Stimulated activated CD4-positive, alpha-beta T cell treated with anti-CD3 and anti-CD28 coated beads, Interleukin-2, amount 100 ng/mL, for 48 hours (primary cell): ENCODE measurements at places on chromosomes 7 and 10.

DNA sequence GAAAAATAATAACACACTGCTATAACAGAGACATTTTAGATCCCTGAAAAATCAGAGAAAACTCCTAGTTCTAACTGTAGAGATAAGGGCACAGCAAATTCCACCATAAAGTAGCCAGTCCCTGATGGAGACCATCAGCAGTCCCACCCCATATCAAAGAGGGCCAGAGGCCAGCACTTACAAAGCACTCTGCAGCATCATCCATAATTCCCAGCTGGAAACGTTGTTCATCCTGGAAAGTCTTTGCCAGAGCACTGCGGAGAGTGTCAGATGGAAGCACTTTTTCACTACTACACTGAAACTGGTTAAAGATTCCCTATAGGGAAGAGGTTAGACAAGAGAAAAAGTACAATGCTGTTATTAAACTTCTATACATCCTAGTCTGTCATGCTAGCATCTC lies 45.8 kb downstream of the USP54 start:
- no peak for DNase-seq

- no peak for DNase-seq
Observed at GRCh38 chr10:103733045-103733419, 122.3 kb downstream of the SH3PXD2A start.

DNA sequence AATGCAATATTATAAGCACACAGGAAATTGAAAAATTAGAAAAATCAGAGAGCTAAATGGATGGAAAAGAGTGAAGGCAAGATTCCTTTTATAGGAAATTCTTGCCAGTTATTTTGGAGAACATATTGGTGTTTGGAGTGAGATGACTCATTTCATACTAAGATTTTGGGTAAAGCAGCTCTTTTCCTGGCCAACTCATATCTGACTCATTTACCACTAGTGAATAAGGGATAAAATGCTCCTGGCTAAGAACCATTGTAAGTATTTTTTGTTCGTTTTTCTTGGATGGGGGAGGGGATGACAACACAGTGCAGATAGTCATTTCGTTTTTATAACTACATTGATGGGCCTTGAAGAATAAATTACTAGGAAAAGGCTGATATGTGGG lies 139.3 kb downstream of the TWIST1 start:
- no peak for DNase-seq

GRCh38 chr7:5435291-5436002 lies 11.8 kb upstream of the TNRC18 start:
- DNase-seq = no peak

DNA sequence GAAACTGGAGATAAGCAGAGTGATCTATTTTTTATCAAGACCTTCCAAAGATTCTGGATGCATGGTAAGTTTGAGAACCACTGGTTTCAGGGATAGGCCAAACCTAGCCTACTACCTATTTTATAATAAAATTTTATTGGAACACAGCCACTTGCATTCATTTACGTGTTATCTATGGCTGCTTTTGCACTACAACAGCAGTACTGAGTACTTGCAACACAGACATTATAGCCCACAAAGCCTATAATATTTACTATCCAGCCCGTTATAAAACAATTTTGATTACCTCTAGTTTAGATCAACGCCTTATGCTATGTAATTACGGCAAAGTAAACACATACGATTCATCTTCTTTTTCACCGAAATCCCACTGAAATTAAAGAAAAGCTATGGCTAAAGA lies 18.4 kb downstream of the STEAP1 start:
- DNase-seq = no peak

GRCh38 chr7:149440222-149440621 lies 20.6 kb downstream of the ZNF777 start:
- DNase-seq = no peak

GRCh38 chr10:90587081-90587491 lies 270.8 kb downstream of the HTR7 start:
- no peak for DNase-seq

DNA sequence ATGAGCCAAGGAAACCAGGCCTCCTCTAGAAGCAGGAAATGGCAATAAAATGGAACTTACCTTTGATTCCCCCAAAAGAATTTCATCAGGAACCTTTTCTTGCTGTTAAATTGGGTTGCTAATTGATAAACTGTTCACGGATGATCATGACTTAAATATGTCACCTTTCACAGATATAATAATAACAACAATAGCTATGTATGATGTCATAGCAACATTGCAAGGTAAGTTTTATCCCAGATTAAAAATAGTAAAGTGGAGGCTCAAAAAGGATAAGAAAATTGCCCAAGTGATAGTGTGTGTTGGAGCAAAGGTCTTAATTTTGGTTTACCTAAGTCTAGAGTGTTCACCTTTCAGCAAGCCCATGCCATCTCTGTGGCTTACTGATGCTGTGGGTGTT lies 357.6 kb upstream of the CELF2 start:
- DNase-seq = no peak

DNA sequence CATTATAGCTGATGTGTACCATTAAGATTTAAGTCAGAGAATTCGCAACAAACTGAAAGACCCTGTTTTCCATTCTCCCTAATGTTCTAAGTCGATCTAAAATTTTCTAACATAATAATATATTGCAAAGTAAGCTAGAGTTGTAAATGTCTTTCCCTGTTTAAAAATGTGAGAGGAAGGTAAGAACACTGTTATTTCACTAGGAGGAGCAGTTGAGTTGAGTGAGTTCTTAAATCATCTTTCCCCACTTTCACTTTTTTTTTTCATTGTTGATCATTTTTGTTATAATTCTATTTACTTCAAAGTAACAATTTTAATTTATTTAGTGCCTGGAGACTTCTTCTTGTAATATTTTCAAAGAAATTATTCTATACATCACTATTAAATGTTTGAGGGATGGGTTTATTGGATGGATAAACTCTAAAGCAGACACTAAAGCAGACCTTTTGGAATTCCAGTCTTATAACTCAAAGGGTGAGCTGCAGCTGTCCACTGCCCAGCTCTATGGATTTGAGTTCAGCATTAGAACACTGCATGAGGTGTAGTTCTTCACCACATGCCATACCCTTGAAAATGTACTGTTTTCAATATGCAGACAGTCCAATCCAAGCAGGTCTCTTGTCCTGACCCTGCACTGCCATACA lies 181.3 kb upstream of the FZD1 start:
- DNase-seq = no peak

DNA sequence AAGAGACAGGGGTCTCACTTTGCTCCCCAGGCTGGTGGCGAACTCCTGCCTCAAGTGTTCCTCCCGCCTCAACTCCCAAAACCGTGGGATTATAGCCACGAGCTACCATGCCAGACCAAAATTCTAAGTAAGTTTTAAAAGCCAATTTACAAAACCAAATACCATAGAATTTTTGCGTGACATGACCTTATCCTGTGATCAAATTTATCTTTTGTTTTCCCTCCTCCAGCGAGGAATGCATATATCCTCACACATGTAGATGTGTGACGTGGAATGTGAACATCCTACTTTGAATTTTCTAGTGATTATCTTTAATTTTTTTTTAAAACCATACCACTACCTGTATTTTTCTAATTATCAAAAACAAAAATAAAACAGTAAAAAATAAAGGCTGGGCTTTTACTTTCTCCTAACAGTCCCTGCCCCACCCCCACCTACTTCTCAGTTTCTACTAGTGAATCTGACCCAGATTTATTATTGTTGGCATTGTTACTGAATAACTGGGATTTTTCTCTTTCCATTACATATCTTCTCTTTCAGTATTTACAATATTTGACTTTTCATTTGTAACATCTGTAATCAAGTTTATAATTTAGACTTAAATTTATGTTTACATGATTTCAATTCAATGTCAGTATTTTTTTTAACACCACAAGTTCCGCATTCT lies 26.0 kb downstream of the CYTH3 start:
- DNase-seq = no peak

- no peak for DNase-seq
Observed at GRCh38 chr10:88996927-88997326, 6.3 kb downstream of the FAS start.

- no peak for DNase-seq
Observed at GRCh38 chr10:91975438-91975837, 51.9 kb downstream of the BTAF1 start.

DNA sequence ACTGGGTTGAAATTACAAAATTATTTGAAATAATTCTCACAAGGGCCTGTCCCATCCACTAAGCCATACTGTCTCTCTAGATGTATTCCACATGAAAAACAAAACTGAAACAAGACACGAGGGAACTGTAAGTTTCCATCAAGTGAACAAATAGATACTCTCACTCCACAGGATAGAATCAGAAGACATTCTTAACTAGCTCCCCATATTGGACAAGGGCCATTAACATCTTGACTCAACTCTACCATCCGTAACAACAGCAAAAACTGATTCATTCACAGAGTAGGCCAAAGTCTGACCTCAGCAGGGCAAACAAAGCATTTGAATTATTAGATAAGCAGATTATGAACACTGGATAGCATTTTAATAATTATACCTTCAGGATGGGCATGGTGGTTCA lies 29.1 kb downstream of the UBE2H start:
- no peak for DNase-seq

DNA sequence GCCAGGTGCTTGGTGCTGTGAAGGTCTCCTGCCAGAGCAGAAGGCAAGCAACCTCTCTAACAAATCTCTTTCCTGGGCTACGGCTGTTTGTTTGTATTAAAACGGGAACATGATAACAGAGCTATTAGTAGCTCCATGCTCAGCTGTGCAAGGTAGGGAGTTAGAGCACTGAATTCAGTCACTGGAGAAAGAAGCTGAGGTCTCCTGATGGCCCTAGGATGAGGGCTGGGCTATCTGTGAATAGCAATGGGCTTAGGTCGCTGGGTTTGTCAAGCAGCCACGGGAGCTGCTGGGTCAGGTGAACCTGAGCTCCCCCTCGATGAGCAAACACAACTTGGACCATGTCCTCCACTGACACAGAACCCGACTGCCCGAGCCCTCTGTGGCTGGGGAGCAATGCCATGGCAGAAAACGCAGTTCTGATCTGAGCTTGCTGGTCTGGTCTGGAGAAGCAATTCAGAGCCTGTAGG lies 24.4 kb downstream of the TACC2 start:
- no peak for DNase-seq

DNA sequence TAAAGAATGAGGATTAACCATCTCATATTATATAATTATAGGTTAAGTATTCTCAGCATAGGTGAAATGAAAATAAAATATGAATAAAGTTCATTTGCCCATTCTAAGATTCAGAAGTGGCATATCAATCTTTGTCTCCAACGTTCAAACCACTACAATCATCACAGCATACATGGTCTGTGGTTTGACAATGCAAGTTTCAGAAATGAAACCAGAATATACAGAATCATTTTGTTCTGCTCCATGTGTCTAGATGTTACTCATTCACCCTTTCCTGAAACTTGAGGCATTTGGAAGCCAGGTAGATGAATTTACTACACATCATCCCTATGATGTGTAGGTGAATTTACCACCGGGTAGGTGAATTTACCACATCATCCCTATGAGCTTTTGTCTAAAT lies 44.5 kb upstream of the PPP1R3A start:
- no peak for DNase-seq

DNA sequence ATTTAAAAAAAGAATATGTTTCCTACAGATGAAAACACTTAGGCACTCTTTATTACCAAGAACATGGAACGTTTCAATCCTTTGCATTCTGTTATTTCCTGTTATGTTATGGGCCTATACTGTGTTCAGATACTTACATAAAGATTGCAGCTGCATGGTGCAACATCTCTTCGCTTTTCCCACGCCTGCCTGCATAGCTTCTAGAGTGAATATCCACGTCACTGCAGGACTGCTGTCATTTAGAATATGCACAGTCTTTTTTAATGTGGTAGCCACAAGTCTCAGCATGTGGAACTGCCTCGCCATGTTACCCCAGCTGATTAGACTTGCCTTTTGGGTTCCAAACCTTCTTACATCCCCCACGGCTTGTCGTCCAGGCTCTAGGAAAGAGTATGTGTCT lies 69.6 kb upstream of the GATA3 start:
- DNase-seq = no peak

DNA sequence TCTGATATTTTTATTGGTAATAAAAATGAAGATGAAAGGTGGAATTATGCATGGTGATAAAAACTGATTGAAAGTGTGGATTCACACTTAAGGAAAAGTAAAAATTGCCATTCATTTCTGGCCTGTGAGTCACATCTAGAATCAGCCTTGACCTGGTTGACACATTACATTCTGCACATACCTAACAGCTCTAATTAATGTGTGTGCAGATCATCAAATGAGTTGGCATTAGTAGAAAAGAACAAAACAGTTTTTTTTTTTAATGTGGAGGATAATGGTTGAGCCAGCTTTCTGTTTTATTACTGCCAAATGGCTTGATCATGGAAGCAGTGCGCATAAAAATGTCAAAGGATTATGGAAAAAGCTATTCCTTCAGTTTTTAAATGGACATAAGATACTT lies 142.6 kb upstream of the TMEM196 start:
- DNase-seq = no peak

- DNase-seq = no peak
Observed at GRCh38 chr7:6360841-6361240, 86.9 kb downstream of the DAGLB start.

- DNase-seq = no peak
Observed at GRCh38 chr10:131724169-131724545, 176.7 kb upstream of the PPP2R2D start.

DNA sequence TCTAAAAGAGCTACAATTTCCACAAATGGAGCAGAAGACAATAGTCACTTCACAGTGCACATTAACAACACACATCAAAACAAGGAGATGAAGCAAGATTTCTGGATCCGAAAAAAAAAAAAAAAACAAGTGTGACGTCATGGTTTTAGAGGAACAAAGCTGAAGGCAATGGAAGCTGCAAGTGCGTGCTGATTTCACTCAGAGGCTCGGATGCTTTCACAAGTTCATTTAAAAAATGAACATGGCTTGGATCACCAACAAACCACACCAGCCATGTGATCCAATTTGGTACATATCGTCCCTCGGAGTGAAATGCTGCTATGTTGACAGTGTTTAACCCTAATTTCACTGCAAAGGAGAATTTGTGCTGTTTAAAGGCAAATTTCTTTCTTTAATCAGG lies 337.0 kb upstream of the PRKCQ start:
- DNase-seq = no peak

DNA sequence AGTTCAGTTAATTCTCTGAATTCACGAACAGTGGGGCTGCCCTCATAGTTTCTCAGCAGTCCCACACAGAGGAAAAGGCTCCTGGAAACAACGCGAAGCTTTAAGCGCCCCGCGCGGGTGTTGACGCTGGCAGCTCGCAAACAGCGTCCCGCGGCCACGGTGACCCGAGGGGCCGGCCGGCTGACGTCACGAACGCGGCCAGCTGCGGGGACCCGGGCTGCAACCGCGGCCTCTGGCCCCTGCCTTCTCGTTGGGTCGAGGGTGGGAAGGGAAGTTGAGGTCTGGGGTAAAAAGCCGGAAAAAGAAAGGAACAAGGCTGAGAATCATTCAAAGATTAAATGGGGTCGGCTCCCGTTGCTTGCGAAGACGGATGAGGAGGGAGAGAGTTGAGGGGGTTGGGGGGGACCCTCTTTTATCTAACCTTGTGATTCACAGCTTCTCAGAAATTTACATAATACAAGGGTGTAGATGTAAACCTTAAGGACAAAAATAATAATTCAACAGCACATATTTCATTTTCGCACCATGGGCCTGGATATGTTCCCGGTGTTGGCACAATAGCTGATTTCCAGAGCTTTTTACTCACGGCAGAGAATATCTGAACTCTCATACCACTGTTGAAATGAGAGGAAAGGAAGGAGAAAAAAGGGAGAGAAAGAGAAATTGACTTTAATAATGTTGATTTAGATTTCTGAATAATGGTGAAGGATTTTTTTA lies 7.3 kb upstream of the FEZF1 start:
- no peak for DNase-seq

- no peak for DNase-seq
Observed at GRCh38 chr7:46776790-46777189, 805.1 kb downstream of the TNS3 start.
